ENCODE measurements at places on chromosomes 4 and X. TPM values are rescaled to one million over a fixed set of nuclear protein-coding genes. Genes with fewer than 3 reads are reported as not detected.

GRCh38 chrX:71809886-71810285 is 46.7 kb downstream of the CXorf49B start:
- DNase-seq: peak; percentile 5

DNA sequence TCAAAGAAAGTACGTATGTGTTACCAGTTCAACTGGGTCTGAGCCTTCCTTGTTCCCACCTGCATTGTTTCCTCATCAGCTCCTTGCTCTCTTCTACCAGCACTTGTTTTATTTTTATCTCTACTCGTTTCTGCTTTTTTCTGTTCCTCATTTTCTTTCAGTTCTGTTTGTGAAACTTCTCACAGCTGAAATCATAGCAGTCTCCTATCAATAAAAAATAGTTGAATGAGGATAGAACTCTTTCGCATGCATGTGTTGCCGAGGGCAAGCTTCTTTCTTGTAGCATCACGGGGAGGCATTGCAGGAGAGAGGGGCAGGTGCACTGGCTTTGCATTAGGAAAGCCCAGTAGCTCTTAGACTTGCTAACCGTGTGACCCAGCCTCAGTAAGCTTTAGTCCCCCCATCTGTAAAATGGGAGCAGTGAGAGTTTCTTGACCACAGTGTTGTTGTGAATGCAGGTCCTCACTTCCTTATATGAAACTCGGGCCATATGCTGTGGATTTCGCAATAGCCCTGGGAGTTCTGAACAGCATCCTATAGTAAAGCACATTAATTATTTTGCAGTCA is 24.7 kb downstream of the OFD1 start:
- DNase-seq: no peak

PSAPL1 gene
- total RNA-seq: not detected

SLC2A9 gene
- 0.37 TPM for total RNA-seq

GK gene
- 7.8 TPM for total RNA-seq

ADAM29 gene
- total RNA-seq: not detected

DNA sequence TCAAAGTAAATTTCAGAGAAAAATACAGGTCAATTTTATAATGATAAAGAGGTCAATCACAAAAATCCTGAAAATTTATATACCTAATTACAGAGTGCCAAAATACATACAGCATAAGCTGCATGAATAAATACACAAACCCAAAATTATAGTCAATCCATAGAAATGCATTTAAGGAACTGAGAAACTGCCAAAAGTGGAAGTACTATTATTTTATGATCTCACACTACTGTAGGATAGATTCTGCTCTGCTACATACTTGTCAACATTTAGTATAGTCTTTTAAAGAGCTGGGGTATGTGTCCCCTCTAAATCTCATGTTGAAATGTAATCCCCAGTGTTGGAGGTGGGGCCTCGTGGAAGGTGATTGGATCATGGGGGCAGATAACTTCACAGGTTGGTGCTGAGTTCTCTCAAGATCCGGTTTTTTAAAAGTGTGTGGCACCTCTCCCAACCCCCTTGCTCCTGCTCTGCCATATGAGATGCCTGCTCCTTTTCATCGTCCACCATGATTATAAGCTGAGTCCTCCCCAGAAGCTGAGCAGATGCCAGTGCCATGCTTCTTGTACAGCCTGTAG is 31.8 kb downstream of the CHIC2 start:
- DNase-seq: no peak

CNGA1 gene
- 0.17 TPM for total RNA-seq

- no peak for DNase-seq
Measured at GRCh38 chr4:12122316-12122715, 693.6 kb upstream of the HS3ST1 start.

GRCh38 chr4:16573739-16574138 is 324.7 kb downstream of the LDB2 start:
- peak; percentile 29 for DNase-seq

- peak; percentile 30 for DNase-seq
Measured at GRCh38 chr4:155705664-155706063, 39.0 kb downstream of the GUCY1A1 start.

SMARCA1 gene
- 28.3 TPM for total RNA-seq

DNA sequence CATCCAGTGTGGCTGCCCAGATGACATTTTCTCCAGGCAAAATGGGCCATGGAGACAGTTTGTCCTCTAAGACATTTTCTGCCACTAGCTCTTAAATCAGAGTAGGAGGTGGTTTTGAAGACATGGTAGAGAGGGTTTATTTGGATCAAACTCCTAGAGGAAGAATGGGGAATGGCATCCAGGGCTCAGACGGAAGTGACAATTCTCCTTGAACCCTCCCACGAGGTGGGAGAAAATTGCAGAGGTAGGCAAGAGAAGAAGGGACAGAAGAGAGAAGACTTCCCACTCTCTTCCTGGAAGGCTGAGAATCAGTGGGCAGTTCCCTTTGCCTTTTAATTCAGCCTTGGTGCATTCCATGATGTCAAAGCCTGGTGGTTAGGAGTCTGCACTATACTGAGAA is 194.0 kb downstream of the SMIM20 start:
- no peak for DNase-seq

GRCh38 chrX:29728639-29729038 is 486.7 kb upstream of the MAGEB2 start:
- no peak for DNase-seq

DNA sequence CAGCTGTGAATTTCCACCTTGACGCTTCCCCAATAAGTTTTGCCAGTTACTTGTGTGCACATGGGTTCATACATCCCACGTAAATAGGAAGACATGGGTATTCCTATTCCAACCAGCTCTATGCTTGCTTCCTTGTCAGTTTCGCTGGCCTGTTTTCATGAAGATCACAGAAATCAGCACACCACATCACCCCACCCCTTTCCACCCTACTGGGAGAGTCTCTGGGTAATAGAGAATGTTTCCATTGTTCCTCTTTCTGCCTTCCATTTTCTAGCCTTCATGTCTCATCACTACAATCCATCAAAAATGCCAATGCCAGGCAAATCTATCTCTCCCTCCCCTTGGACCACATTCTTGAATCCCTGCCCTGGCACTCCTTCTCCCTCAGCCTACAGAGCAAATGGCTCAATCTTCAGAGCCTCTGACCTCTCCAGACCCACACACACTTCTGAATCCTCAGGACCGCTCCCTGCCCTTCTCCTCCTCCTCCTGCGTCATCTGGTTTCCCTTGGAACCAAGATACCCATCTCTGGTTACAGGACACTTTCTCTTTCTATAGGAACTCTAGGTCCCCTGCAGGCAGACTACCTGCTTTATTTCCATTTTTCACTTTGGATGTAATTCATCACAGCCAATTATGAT is 323.3 kb downstream of the DHX15 start:
- peak; percentile 36 for DNase-seq

- DNase-seq: no peak
Measured at GRCh38 chr4:140089216-140089615, 64.8 kb downstream of the MAML3 start.

DNA sequence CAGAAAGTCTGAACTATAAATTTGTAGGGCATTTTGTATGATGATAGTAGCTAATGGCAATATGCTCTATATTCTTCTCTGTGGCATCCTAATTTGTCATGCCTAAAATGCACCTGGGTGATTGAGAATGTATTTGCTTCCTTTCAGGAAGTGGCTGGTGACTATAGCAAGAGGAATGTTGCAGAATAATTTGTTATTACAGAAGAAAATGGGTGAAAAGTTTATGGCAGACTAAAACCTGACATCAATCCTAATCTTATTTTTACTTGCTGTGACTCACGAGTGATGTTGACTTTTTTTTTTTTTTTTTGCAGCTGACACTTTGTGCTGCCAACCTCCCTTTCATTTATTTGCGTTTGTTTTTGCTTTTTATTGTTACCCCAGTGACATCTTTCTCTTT is 141.1 kb downstream of the MSL3 start:
- DNase-seq: peak; percentile 70

HMGB3 gene
- total RNA-seq: 29.5 TPM

PPEF2 gene
- total RNA-seq: not detected

DNA sequence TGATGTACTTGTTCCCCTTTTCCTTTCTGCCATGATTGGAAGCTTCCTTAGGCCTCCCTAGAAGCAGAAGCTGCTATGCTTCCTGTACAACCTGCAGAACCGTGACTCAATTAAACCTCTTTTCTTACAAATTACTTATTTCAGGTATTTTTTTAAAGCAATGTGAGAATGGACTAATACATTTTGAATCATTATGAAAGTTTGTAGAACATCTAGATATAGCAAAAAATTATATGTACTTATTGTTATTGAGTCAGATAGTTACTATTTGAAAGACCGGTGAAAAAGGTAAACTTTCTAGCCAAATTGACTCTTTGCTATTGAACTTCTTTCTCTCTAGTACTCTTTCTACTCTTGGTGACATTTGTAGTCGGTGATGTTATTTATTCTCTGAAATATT is 777.3 kb upstream of the GALNTL6 start:
- no peak for DNase-seq

GRCh38 chr4:13615161-13615560 is 12.4 kb downstream of the BOD1L1 start:
- no peak for DNase-seq

DCTD gene
- 99.3 TPM for total RNA-seq

DNA sequence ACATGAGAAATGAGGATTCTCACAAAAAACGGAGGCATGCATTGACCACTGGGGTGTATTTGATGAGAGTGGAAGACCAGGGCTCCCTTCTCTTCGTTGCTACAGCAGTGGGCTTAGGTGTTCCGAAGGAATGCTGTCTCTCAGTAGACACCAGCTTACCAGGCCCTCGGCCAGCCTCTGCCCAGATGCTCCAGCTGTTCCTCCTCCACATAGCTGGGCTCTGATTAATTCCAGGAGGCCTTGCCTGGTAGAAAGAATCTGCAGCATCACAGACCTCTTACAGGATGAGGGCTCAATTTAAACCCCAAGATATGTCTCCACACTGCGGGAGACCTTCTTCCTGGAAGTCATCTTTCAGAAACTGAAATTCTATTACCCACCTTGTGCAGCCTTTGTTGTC is 346.6 kb upstream of the TENM3 start:
- DNase-seq: no peak

MAB21L2 gene
- not detected for total RNA-seq

GRCh38 chr4:67051000-67051789 is 494.1 kb downstream of the CENPC start:
- DNase-seq: no peak

GRCh38 chr4:62914758-62915157 is 1494.5 kb downstream of the TECRL start:
- DNase-seq: no peak

GRCh38 chrX:12790885-12791256 is 341 bp upstream of the PRPS2 start:
- DNase-seq: peak; percentile 0

S100P gene
- not detected for total RNA-seq

DNA sequence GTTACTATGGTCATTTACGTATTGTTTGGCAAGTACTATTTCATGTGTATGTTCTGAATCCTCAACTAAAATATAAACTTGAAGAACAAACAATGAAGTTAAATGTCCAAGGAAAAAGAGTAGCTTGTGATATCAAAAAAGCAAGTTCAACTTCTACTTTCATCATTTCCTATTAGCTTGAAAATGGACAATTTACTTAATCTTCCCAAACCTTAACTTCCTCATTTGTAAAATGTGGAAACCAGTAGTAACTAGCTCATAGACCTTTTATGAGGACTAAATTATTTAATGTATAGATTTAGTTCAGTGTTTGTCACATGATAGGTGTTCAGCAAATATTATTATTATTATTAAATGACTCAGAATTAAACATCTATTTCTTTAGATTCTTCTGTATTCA is 276.8 kb upstream of the TET2 start:
- DNase-seq: no peak

EREG gene
- not detected for total RNA-seq

- peak; percentile 9 for DNase-seq
Measured at GRCh38 chr4:115360431-115360830, 247.0 kb upstream of the NDST4 start.

S100G gene
- not detected for total RNA-seq

GRCh38 chr4:99843413-99843812 is 26.8 kb downstream of the DAPP1 start:
- no peak for DNase-seq
